Suppressor macrophage treated with lipopolysaccharide for 1 hour (primary cell): ENCODE measurements at places on chromosomes 5 and 9.

- no peak for DNase-seq
These were observed 113.9 kb downstream of the DCP2 start for GRCh38 chr5:113090336-113091106.

- no peak for DNase-seq
These were observed 89.5 kb upstream of the PUM3 start for GRCh38 chr9:2933165-2934095.

GRCh38 chr9:111004936-111005335 is 33.3 kb downstream of the LPAR1 start:
- no peak for DNase-seq

DNA sequence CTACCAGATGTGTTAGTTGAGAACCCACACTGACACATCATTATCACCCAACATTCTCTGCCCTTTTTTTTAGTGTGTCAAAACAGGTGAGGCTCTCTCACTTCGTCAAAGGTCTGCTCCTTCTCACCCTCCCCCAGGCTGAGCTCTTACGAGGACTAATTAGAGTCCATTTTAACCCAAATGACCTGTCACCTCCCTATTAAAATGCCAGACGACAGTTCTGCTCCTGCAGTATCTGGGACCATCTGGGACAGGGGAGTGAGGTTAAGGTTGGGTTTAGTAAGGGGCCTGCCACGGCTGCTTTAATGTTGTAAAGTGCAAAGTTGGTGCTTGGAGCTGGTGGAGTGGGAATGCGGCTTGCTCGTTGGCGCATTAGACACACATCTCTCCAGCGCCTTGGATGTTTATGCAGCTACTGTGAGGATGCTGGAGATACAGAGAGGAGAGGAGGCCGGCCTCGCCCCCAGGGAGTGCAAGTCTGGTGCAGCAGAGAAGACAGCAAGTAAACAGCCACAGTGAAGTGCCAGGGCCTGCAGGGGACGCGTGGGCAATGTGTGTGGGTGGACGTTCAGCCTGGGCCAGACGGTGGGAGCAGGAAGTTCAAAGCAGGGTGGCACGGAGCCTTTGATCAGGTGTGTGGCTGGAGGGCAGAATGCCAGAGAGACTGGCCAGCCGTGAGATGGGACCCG is 96.2 kb downstream of the C9orf50 start:
- DNase-seq: no peak

- DNase-seq: no peak
These were observed 68.6 kb downstream of the TMEM252 start for GRCh38 chr9:68472119-68472518.

DNA sequence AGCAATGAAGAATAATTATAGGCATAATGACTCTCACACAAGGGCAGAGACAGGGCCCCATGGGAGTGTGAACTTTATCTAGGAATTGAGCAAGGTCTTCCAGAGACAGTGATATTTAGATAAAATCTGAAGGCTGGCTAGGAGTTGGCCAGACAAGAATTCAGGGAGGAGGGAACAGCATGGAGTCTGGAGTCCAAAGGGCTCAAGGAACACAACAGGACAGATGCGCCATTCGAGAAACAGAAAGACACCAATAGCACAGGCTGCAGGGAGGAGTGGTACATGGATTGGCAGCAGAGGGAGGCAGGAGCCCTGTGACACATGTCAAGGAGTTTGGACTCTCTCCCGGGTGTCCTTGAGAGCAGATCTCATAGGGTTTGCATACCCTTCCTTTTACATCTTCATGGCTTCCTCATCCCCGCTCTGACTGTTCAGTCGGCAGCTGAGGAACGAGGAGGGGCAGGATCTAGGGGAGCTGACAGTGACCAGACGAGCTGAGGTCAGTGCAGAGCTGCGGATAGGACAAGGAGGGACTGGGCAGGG is 64.0 kb upstream of the XPA start:
- DNase-seq: no peak

GRCh38 chr5:154741415-154741814 is 13.8 kb upstream of the LARP1 start:
- DNase-seq: no peak

GRCh38 chr9:94472806-94473360 is 82.0 kb upstream of the PCAT7 start:
- DNase-seq: no peak

GRCh38 chr9:76943054-76943453 is 37.1 kb upstream of the PRUNE2 start:
- no peak for DNase-seq
